ENCODE measurements at places on chromosomes 11 and 22.

GRCh38 chr11:8614497-8614896 lies 20.5 kb upstream of the STK33 start:
- no peak for DNase-seq

DNA sequence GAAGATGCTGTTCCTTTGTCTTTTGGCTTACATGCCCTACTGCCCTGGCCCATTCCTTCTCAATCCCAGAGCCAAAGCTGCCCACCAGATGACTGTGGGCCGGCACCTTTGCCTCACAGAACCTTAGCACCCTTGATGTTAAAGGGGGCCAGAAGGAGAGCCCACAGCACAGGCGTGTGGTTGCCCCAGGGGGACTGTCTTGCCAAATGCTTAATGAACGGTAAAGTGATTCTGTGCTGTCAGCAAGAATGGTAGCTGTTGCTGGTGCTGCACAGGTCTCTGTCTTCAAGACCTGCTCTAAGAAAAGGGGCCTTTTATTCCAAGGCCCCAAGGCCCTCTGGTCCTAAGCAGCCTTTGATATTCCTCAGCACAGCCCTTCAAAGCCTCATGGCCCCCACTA lies 113.3 kb downstream of the MORC2 start:
- DNase-seq = no peak

DNA sequence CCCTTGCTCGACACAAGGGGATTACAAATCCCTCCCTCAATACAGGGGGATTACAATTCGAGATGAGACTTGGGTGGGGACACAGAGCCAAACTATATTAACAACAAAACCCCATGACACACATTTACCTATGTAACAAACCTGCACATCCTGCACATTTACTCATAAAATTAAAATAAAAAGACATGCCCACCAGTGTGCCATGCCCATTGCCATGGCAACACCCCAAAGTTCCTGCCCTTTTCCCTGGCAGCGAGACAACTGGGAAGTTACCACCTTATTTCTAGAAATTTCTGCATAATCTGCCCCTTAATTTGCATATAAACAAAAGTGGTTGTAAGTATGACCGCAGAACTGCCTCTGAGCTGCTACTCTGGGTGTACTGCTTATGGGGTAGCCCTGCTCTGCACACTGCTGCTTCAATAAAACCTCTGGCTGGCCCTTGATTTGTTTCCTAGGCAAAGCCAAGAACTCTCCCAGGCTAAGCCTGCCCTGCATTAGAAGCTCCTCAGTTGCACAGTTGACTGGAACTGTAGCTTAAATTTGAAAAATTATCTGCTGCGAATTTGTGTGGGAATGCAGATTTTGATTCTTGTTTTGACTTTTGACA lies 8.6 kb upstream of the INCENP start:
- DNase-seq = no peak

GRCh38 chr11:112731538-112731937 lies 229.7 kb upstream of the NCAM1 start:
- no peak for DNase-seq

GRCh38 chr11:65856689-65857499 lies 1.1 kb downstream of the CFL1 start:
- DNase-seq = peak; percentile 87

DNA sequence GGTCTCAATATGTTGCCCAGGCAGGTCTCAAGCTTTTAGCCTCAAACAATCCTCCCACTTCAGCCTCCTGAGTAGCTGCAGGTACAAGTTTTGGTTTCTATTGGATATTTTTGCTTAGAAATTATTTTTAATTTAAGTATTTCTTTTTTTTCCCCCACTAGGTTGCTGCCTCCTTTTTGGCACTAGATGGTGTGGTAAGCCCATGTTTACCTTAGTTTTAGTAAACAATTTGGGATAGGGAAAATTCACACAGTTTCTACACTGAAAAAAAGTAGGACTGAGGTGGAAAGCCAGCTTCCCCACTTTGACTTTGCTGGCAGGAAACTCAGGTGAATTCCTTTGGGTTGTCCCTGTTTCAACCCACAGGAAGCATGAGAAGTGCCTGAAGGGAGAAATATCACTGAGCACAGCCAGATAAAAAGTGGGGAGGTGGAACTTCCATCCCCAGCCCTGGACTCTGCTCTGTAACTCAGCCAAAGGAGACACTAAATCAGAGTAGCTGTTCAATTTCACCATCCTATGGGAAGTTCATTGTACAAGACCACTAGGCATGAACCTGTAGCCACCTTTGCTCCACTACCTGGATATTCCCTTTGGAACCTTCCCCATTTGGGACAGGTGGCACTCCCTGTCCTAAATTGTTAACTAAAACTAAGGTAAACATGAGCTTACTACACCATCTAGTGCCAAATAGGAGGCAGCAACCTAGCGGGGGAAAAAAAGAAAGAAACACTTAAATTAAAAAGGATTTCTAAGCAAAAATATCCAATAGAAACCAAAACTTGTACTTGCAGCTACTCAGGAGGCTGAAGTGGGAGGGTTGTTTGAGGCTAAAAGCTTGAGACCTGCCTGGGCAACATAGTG lies 154.4 kb upstream of the FAT3 start:
- no peak for DNase-seq

- no peak for DNase-seq
Measured at GRCh38 chr11:19352072-19352770, 111.5 kb upstream of the E2F8 start.

DNA sequence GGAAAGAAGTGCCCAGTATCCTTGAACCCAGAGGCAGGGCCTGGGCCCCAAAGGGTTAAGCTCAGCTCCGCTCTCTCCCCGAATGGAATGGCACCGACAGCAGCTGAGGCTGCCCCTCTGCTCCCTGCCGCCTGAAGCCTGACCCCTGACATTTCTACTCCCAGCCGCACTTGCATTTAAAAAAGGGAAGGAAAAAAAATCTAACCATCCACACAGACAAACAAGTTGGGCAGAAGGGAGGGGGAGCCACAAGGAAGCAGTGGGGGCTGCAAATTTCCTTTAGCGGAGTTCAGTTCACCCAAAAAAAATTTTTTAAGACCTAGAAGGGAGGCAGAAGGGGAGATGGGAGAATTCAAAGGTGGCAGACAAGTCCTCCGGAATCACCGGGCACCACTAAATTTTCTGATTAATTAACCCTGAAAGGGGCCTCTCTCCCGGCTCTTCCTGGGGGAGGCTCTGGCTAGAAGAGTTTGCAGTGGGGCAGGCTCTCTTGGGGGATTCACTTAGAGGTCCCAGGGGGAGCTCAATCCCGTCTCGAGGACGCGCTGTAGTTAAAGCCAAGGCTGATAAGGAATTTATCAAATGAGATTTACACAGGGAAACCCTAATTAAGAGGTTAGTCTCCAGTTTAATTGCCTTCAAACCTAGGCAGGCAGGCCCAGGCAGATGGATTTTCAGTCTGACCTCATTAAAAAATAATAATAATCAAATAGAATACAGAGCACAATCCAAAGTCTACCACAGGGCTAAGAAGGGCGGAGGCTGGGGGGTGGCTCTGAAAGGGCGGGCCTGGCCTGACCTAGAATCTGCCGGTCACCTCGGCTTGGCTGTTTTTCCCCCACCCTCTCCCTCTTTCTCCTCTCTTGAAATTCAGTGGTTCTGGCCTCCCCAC lies 25.6 kb downstream of the MN1 start:
- DNase-seq = no peak

DNA sequence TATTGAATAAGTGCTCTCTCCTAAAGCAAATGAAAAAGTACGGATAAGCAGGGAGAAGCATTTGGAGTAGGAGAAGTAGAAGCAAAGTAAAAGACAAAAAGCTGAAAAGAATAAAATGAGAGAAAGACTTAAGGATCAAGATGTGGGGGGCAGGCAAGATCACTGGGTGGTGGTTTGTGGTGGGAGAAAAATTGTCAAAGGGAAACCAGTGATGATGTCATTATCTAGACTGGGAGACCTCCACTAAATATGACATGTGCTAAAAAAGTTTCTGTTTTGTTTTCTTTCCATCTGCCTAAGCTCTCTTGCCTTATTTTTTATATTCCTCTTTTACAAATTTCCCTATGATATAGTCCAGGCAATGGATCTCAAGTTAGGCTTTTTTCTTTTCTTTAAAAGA lies 14.8 kb upstream of the MAML2 start:
- no peak for DNase-seq

DNA sequence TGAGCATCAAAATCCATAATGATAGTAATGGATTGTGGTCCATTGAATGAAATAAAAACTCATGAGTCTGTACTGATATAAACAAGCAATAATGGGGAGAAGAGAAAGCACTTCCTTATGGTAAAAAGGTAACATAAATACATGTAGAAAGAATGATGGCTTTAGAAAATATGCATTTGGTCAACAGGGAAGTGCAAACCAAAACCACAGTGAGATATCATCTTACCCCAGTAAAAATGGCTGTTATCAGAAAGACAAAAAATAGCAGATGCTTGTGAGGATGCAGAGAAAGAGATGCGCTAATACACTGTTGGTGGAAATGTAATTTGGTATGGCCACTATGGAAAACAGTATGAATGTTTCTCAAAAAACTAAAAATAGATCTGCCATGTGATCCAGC lies 6.9 kb upstream of the MMP20 start:
- no peak for DNase-seq

DNA sequence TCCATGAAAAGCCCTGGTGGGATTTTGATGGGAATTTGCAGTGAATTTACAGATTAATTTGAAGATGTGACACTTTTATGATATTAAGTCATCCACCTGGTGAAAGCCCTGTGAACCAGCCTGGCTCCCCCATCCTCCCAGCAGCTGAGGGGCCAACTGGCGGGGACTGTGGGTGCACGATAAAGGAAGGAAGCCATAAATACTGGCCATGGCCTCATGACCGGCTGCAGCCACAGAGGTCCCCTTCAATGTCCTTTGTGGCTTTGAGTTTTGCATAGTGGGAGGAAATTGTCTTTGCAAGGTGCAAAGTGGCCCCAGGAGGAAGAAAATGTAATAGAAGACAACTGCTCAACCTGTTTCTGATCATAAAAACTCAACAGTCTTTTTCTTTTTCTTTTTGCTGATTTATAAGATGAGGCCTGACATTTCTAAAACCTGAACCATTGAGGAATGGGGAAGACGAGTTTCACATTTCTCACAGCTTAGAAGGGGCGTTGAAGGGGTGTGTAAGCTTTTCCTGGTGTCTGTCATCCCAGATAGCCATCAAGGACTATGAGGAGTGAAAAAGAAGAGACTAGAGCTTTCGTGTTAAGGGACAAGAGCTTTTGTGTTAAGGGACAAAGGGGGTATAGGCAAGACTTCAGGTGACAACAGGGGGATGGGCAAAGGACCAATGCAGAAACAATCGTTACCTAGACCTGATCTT lies 6.3 kb upstream of the NDUFV1 start:
- no peak for DNase-seq

GRCh38 chr11:33742249-33742851 lies 6.1 kb upstream of the CD59 start:
- no peak for DNase-seq
